A549 treated with RU486 at 1 μM for 4 hours (cell line): ENCODE measurements at places on chromosomes 6 and 20. TPM values are rescaled to one million over a fixed set of nuclear protein-coding genes. Genes with fewer than 3 reads are reported as not detected.

Gene MKKS
- total RNA-seq = 16.3 to 21.3 TPM (median 20.5 TPM) in 5 replicates

Gene ATRN
- total RNA-seq = 18.1 to 26.0 TPM (median 24.9 TPM) in 5 replicates

Gene IL17A
- not detected in 5 replicates for total RNA-seq

Gene SRMS
- not detected in 5 replicates for total RNA-seq

Gene SIRPD
- not detected in 5 replicates for total RNA-seq

Gene SYTL3
- 0.86 to 1.3 TPM (median 1.2 TPM) in 5 replicates for total RNA-seq

Gene RHAG
- 0.09 to 0.10 TPM in 2 of 5 replicates, not detected in the others for total RNA-seq

Gene CDSN
- not detected in 5 replicates for total RNA-seq

Gene TSHZ2
- not detected in 5 replicates for total RNA-seq

Gene NKAIN2
- not detected in 5 replicates for total RNA-seq

Gene RSPH4A
- 0.15 to 0.39 TPM (median 0.18 TPM) in 5 replicates for total RNA-seq

Gene ANGPT4
- 0.03 TPM in 1 of 5 replicates, not detected in the others for total RNA-seq

Gene RAET1E
- 2.0 to 3.2 TPM (median 3.0 TPM) in 5 replicates for total RNA-seq

Gene CFAP206
- 0.17 to 1.1 TPM (median 0.68 TPM) in 5 replicates for total RNA-seq

Gene HCRTR2
- total RNA-seq = not detected in 5 replicates

Gene PRDM13
- total RNA-seq = 0.67 to 1.3 TPM (median 1.1 TPM) in 5 replicates

Gene IYD
- total RNA-seq = not detected in 5 replicates

Gene BRPF3
- total RNA-seq = 10.1 to 12.2 TPM (median 11.1 TPM) in 5 replicates

Gene GFOD1
- total RNA-seq = 2.0 to 2.7 TPM (median 2.4 TPM) in 5 replicates

Gene MAFB
- total RNA-seq = 0.05 to 0.11 TPM (median 0.07 TPM) in 5 replicates

Gene COL9A3
- total RNA-seq = 0.18 to 0.87 TPM (median 0.43 TPM) in 5 replicates

Gene RRP36
- total RNA-seq = 67.5 to 87.2 TPM (median 72.5 TPM) in 5 replicates

Gene BPIFB2
- not detected in 5 replicates for total RNA-seq

Gene GSTA2
- total RNA-seq = not detected in 5 replicates

Gene MARCKS
- total RNA-seq = 10.6 to 33.9 TPM (median 30.4 TPM) in 5 replicates

Gene HLA-DPA1
- total RNA-seq = 0.33 TPM in 1 of 5 replicates, not detected in the others

Gene OOEP
- total RNA-seq = not detected in 5 replicates

Gene STMND1
- not detected in 5 replicates for total RNA-seq

Gene TINAG
- not detected in 5 replicates for total RNA-seq

Gene APCDD1L
- 0.10 TPM in 1 of 5 replicates, not detected in the others for total RNA-seq

Gene CST5
- total RNA-seq = not detected in 5 replicates

Gene PDYN
- total RNA-seq = 0.06 TPM in 1 of 5 replicates, not detected in the others

Gene SLC26A8
- not detected in 5 replicates for total RNA-seq

Gene PRR18
- total RNA-seq = 0.16 to 0.27 TPM (median 0.23 TPM) in 4 of 5 replicates, not detected in the other

Gene LY6G6D
- total RNA-seq = not detected in 5 replicates

Gene SLC23A2
- 13.1 to 17.2 TPM (median 17.0 TPM) in 5 replicates for total RNA-seq

Gene RRAGD
- total RNA-seq = 3.3 to 5.2 TPM (median 4.2 TPM) in 5 replicates

Gene SAMD3
- not detected in 5 replicates for total RNA-seq

Gene EMILIN3
- 0.25 to 0.49 TPM (median 0.40 TPM) in 5 replicates for total RNA-seq

Gene MAS1L
- total RNA-seq = not detected in 5 replicates

Gene MYL9
- 14.8 to 28.9 TPM (median 19.9 TPM) in 5 replicates for total RNA-seq

Gene RAD21L1
- not detected in 5 replicates for total RNA-seq

Gene RAET1G
- total RNA-seq = 7.3 to 13.0 TPM (median 9.7 TPM) in 5 replicates

Gene ZSCAN23
- total RNA-seq = not detected in 5 replicates

Gene C20orf141
- total RNA-seq = 0.34 to 0.66 TPM (median 0.36 TPM) in 3 of 5 replicates, not detected in the others

Gene OPRM1
- not detected in 5 replicates for total RNA-seq

Gene IBTK
- total RNA-seq = 15.0 to 41.3 TPM (median 38.3 TPM) in 5 replicates

Gene SRSF6
- 104 to 119 TPM (median 108 TPM) in 5 replicates for total RNA-seq

Gene KIF25
- 0.14 TPM in 1 of 5 replicates, not detected in the others for total RNA-seq

Gene FAM209B
- total RNA-seq = 0.25 to 0.59 TPM (median 0.48 TPM) in 4 of 5 replicates, not detected in the other

Gene KCNK15
- total RNA-seq = 0.42 to 0.96 TPM (median 0.80 TPM) in 5 replicates
